ENCODE measurements at places on chromosomes 1 and 21.

DNA sequence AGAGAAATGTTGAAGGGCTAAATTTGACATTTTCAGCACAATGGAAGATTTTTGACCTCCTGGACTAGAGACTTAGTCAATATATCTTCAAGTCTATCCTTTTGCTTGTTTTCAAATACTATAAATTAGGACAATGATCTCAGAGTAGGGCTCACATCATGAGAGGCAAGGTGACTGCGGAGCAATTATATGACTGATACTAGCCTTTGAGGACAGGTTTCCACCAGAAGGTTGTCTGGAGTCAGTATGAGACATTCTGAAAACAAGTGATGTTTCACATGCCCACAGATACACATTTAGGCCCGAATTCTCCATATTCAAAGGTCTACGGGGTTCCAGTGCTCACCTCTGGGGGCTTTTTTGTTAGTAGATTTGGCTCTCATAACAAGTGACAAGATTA, 142.3 kb upstream of the SAMSN1 start:
- no peak for ATAC-seq

DNA sequence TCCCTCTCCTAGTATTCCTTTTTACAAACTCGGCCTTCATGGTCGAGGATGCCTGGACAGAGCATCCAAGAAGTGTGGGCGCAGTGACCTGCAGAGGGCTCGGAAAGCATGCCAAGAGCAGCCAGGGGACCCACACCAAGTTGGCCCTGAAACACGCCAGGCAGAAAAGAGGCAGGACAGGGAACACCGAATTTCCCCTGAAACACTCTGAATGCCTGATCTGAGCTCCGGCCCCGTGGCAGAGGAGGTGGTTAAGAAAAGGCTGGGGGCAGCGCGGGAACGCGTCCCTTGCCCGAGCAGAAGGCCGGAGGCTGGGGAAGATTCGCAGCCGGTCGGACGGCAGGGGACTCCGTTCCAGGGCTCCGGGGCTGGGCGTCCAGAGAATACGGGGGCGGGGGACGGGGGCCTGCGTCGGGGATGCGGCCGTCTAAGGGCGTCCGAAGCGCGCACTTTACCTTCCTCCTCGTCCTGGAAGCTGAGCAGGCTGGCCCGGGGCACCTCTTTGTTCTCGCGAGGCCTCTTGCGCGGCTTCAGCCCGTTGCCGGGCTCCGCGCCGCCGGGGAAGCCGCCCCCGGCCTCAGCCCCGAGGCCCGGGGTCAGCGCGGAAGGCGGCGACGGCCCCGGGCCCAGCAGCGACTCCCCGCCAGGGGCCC, 558 bp downstream of the PAXBP1 start:
- peak; percentile 53 for ATAC-seq

DNA sequence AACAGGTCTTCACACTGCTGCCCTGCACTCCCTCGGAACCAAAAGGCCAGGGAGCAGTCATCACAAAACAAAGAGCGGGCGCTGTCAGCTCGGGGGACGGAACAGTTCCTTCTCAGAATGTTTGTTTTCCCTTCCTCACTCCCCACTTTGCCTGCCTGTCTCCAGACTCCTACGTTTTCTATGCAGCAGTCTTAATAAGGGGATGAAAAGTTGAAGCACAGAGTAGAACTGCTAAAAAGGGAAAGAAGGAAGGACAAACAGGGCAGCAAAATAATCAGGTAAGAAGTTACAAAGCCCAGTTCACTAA, 738 bp upstream of the GPR161 start:
- peak; percentile 27 for ATAC-seq

GRCh38 chr1:216945538-216946080, 222.4 kb upstream of the ESRRG start:
- ATAC-seq: peak; percentile 25

GRCh38 chr21:45623436-45623835, 20.1 kb upstream of the PCBP3 start:
- no peak for ATAC-seq
